Spleen (tissue), 13 donors: ENCODE measurements at places on chromosomes 6 and 20. TPM values are rescaled to one million over a fixed set of nuclear protein-coding genes. Genes with fewer than 3 reads are reported as not detected.

GRCh38 chr20:9699181-9699580, 139.7 kb downstream of the PAK5 start:
- no peak for DNase-seq

Gene ADGB
- not detected for total RNA-seq

Gene SLC4A11
- total RNA-seq: 0.52 TPM

Gene C20orf144
- not detected for total RNA-seq

Gene SASH1
- total RNA-seq: 56.3 TPM

DNA sequence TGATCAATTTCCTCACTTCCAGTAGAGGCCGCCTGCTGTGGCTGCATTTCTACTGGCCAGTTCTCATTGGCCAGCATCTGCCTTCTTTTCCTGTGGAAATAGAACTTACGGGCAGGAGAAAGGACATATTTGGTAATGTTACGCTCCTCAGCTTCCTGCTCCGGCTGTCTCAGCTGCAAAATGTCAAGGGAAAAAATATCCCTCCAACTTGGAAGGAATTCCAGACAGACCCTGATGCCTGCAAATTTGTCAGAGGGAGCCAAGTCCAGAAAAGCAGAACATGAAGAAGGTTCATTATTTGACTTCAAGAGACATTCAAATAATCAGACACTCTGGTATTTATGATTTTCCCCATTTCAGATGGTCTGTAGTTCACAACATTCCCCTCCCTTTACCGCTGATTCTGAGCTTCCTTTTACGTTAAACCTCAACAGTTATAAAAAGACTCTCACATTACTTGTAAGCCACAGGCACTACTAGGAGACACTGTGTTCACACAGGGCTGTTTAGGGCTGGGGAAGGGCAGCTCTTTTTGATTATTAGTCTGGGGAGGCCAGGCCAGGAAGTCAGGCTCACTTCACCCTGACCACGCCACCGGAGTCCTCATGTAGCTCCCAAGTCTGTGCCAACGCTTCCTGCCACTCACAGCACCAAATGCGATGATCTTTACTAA, 179.6 kb upstream of the CCN2 start:
- DNase-seq: peak; percentile 69
